ENCODE measurements at places on chromosomes 12 and 14. TPM values are rescaled to one million over a fixed set of nuclear protein-coding genes. Genes with fewer than 3 reads are reported as not detected.

KRT71 gene
- total RNA-seq = not detected

E2F7 gene
- 36.3 TPM for total RNA-seq

EPS8 gene
- total RNA-seq = 31.3 TPM

PPM1H gene
- 2.0 TPM for total RNA-seq

ADAMTS20 gene
- total RNA-seq = not detected

MYF6 gene
- not detected for total RNA-seq

EXOC3L4 gene
- total RNA-seq = not detected

BMP4 gene
- total RNA-seq = 98.1 TPM

KRT3 gene
- total RNA-seq = not detected

RIPK3 gene
- total RNA-seq = 2.1 TPM

CLEC1B gene
- total RNA-seq = not detected

SLC4A8 gene
- 5.5 TPM for total RNA-seq

SRRM4 gene
- total RNA-seq = not detected

GPRC5D gene
- total RNA-seq = not detected

KRT72 gene
- not detected for total RNA-seq

KIF21A gene
- 27.9 TPM for total RNA-seq
